ENCODE measurements at places on chromosomes 7 and 10.

- no peak for DNase-seq
Observed at GRCh38 chr7:135204876-135205275, 6.5 kb downstream of the WDR91 start.

DNA sequence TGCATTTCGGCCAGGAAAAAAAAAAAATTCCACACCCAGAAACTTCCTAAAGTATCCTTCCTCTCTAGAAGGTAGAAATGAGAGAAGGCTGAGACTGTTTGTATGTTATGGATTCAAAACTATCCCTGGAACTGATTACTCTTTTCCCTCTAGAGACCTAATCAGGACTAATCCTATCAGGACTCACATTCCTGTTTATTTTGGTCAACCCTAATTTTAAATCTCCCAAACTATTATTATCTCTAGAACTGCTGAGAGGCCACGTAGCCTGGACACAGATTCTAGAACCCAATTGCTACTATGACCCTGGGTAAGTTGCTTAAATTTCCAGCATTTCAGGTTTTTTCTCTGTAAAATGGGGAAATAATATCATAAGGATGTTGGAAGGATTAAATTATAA lies 346.8 kb upstream of the MEOX2 start:
- no peak for DNase-seq

DNA sequence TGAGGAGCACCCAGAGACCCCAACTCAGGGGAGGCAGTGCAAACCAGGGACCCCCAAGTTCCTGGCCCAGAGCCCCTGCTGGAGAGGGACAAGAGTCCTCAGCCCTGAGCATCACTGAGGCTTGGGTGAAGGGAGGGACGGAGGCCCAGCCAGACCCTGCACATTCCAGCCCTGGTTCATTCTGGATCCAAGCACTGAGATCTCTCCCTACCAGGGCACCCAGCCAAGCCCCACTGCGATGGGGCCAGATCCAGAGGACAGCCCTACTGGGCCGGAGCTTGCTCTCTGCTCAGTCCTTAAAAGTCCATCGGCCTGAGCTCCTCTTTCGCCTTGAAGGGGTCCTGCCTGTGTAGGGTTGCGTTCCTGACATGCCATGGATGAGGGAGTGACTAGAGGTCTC lies 40.5 kb upstream of the RABGEF1 start:
- DNase-seq: no peak

GRCh38 chr7:106345421-106346166 lies 60.8 kb upstream of the NAMPT start:
- no peak for DNase-seq

- no peak for DNase-seq
Observed at GRCh38 chr10:89909752-89910151, 208.4 kb downstream of the KIF20B start.

- DNase-seq: no peak
Observed at GRCh38 chr7:125032943-125033342, 103.3 kb upstream of the POT1 start.

DNA sequence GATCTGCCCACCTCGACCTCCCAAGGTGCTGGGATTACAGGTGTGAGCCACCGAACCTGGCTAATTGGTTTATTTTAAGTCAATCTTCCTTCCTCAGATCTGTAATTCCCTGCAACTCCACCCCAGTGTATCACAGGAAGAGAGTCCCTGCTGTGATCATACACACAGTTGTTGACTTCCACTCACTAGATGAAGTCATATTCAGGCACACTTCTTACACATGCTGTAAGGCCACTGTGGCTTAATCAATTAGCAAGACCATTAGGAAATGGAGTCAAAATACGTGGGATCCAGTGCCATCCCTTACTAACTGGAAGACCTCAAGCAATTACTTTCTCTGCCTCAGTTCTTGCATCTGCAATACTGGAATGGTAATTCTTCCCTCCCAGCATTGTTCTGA lies 66.1 kb upstream of the PAX2 start:
- no peak for DNase-seq

GRCh38 chr10:48470115-48470892 lies 134.6 kb downstream of the ARHGAP22 start:
- DNase-seq: no peak

- DNase-seq: no peak
Observed at GRCh38 chr7:29375641-29376562, 181.3 kb downstream of the CHN2 start.

DNA sequence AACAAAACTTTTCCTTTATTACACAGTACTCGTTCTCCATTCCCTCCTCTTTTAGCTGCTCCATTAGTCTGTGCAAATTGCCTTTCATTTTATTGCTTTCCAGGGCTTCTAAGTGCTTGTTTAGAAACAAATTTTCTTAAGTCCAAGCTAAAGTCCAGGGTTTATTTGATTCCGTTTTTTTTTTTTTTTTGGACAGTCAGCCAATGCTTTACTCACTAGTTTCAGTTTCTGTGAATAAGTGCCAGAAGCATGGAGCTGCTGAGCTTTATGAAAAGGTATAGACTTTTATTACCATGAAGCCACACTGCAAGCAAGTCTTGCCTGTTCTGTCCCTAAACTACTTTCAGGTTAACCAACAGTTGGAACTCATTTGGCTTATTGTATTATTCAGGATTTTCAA lies 455.0 kb downstream of the GFRA1 start:
- DNase-seq: no peak

DNA sequence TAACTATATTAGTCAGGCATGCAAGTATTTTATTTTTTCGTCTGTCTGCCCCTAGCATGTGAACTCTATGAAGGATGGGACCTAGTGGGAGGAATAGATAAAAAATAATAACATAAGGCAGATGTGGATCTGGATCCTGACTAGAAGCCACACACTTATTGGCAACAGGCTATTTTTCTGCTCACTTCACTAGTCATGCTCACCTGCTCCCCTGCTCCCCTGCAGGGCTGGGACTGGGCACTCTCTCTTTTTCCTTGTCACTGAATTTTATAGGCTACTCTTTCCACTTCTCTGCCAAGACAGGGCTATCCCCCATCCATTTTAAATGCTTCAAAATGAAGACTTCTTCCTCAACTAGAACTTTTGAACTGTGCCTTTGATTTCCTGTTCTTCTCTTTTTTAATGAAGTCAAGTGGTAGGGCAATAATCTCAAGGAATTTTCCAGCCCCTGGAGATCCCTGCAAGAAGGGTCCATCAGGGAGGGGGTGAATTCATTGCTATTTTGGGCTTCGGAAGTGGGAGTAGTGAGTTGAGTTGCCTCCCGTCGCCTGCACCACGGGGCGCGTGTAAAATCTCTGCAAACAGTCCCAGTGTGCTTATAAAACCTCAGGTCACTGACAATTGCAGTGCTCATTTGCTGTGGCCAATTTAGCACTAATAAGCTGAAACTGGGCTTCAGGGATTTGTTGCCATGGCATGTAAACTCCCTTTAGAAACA lies 156.7 kb upstream of the NPVF start:
- DNase-seq: no peak

GRCh38 chr7:99557196-99557607 lies 1.2 kb upstream of the ZNF655 start:
- no peak for DNase-seq

DNA sequence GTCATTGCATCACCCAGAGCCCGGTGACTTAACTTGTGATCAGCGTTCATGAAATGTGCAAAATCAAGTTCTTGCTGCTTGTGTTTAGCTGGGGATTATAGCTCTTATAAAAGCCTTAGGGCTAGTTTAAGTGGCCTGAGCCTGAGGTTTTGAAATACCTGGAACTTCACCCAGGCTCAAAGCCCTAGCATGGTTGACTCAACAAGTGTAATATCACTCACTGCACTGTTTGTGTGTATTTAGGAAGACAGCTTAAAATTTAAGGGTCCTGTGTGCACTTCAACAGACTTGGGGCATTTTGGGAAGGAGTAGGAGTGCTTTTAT lies 489.5 kb downstream of the GATA3 start:
- DNase-seq: no peak

DNA sequence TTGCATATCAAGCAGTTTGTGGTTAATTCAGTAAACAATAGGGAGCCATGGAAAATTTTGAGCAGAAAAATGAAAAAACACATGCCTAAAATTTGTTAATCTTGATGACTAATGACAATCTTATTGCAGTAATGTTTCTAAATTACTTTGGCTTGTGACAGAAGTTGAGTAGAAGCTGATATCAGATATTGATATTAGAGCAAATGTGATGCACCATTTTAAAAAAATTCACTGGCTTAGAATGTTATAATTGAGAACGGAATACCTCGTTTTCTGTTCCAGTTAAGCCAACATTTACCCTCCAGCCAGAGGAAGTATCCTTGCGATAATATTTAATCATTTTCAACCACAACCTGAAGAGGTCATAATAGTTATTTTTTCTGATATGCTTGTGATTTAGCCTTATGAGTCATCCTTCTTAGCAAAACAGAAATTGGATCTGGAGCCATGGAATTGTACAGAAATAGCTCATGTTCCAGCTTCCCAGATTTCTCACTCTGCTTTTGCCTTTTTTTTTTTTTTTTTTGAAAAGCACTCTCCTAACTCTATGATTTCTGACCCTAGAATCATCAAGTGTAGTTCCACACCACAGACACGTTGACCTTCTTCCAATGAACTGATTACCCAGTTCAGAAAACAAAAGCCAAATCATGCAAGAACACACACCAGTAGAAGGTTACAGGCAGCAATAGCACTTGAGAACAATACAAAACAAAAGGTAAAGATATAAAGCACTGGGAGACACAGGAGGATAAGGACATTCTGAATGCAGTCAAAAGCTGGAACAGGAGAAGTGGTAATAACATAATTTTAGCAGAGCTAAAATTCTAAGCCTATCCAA lies 96.8 kb upstream of the PHYHIPL start:
- DNase-seq: peak; percentile 66

- no peak for DNase-seq
Observed at GRCh38 chr7:115066634-115067033, 144.7 kb downstream of the MDFIC start.

DNA sequence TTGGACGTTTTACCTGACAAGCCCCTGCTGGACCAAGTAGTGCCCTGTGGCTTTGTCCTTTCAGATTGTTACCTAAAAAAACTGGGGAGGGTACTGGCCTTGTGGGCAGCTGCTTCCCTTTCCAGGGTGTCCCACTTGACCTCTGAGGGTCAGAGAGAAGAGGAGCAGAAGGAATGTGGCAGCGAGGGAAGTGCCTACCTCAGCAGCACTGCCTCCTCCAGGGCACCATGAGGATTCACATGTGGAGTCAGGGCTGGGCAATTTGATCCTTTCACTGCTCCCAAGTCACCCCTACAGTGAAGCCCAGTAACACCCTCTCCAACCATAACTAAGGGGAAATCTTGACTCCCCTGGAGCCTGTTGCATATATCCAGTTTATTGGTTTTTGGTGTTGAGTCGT lies 64.6 kb downstream of the ITGB1 start:
- no peak for DNase-seq

- DNase-seq: peak; percentile 60
Observed at GRCh38 chr10:11611248-11612020, at the start of gene USP6NL. Gene USP6NL (minus strand): TSS chr10:11611650. CDS start chr10:11597634, 14,016 bp downstream.

DNA sequence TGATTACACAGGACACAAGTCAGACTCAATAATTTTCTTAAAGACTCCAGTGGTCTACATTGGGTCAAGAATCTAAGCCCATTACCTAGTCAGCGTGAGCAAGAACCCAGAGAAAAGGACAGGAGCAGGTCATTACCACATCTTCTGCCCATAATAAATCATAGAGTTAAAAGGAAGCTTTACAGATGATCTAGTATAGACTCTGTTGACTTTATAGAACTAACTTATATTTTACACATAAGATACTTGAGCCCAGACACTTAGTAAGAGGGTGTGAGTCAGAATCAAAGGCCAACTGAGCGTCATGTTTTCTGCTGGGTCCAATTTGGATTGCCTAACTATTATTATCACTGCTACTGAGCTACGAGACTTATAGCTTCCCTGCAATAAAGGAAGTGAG lies 206.1 kb upstream of the NPSR1 start:
- peak; percentile 19 for DNase-seq

- DNase-seq: no peak
Observed at GRCh38 chr7:44967571-44968446, 11.0 kb downstream of the MYO1G start.

- no peak for DNase-seq
Observed at GRCh38 chr10:18008986-18009385, 57.3 kb downstream of the SLC39A12 start.

DNA sequence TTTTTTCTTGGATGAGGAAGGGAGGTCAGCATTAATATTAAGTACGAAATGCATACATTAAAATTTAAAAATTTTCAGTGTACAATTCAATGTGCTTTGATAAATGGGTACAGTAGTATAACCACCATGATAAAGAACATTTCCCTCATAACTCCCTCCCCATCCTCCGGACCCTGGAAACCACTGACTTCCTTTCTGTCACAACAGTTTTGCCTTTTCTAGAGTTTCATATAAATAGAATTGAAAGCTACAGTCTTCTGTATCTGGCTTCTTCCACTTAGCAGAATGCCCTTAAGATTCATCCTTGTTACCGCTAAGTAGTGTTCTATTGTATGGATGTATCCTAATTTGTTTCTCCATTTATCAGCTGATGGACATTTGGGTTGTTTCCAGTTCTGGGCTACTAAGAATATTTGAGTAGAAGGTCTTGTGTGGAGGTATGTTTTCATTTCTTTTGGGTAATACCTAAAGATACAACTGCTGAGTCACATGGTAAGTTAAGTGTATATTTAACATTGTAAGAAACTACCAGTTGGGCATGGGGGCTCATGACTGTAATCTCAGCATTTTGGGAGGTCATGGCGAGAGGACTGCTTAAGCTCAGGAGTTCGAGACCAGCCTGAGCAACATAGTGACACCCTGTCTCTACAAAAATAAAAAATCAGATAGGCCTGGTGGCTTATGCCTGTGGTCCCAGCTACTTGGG lies 30.8 kb downstream of the ABI1 start:
- DNase-seq: no peak

GRCh38 chr7:135181261-135181928 lies 10.9 kb upstream of the CYREN start:
- DNase-seq: no peak

GRCh38 chr7:132001146-132001545 lies 444.7 kb upstream of the PODXL start:
- DNase-seq: no peak

GRCh38 chr7:91636129-91636724 lies 244.3 kb downstream of the MTERF1 start:
- DNase-seq: no peak

- DNase-seq: no peak
Observed at GRCh38 chr7:143429770-143430698, 13.2 kb upstream of the TAS2R60 start.

All from fibroblast of skin of left quadriceps (primary cell).